ENCODE measurements at places on chromosomes 1 and 21.

GRCh38 chr1:36523230-36523495 lies 40.5 kb upstream of the CSF3R start:
- DNase-seq: no peak

DNA sequence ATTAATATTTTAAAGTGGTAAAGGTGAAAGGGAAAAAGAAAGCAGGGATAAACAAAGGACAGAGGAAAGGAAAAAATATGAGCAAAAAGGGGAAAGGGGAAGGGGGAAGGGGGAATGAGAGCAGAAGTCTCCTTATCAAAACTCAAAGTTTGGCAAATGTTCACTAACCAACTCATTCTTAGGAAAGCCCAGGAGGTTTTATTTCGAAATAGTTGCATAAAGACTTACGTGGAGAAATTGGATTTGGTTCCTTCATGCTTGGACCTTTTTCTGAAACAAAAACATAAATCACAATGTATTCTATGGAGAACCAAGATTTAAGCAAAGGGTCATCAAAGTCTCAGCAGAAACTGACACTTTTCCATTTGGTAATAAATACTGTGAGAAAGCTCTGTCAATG lies 188.1 kb downstream of the TGFBR3 start:
- no peak for DNase-seq

- no peak for DNase-seq
Measured at GRCh38 chr1:211257826-211258225, 1.3 kb upstream of the RCOR3 start.

DNA sequence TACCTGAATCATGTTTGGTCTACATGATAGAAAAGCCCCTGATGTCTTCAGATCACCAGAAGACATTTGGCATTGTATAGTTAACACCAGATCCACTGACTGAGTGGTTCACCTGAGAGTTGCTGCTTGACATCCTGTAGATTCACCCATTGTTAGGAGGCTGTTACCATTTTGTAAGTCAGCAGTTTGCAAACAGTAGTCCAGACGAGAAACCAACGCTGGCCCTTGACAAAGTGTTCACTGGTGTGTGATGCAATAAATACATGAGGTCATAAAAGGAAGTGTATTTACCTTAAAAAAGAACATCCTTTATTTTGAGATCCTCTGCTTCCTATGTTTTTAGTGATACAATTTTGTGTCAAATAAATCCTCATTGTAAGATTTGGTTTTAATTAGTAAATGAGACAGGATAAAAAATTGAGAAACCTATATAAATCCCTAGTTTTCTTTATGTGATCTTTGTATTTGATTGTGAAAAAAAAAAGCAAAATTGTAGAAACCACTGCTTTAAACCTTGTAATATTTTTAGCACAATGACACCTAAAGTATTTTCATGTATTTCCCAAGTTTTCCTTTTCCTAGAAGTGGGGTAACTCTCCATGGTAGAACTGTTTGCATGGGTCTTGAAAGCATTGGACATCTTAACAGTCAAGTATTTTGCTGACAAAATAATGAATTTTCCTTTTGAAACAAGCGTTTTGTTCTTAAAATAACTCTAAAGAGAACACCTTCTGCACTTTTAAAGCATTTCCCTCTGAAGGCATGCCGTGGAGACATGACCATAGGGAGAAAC lies 204.3 kb downstream of the FGGY start:
- DNase-seq: no peak

Data from NCI-H526 treated with DMSO at 0.1 percent for 48 hours (cell line).